ENCODE measurements at places on chromosomes 6 and 20.

DNA sequence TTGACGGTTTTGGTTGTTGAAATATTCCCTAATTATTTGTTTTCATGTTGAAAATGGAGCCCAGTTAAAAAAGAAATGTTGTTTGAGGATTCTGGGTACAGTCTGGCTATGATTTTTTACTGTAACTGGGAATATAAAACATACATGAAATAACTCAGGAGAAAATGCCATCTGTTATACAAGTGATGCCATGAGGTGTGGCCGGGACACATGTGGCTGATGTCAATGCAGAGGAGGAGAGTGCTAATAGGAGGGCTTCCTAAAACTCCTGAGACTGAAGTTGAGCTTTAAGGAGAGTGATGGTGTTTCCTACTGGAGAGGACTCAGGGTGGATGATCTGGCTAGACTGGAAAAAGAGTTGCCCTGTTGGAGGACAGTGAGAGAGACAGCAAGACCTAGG is 12.7 kb downstream of the SCAND1 start:
- no peak for DNase-seq

DNA sequence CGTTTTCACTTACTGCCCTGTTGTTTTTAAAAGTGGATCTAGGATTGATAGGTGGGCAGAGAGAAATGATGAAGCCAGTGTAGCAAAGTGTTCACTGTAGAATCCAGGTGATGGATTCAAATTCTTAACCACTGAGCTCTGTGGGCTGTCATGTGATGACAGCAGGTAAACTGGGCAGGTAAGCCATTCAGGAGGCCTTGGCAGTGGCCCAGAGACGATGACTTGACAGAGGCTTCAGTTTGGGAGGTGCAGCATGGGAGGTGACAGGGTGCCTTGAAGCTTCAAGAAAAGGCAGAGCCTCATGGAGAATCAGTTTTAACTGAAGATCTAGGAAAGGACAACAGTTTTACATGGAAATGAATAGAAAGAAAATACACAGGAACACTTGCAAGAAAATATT is 2.0 kb downstream of the NAA20 start:
- no peak for DNase-seq

DNA sequence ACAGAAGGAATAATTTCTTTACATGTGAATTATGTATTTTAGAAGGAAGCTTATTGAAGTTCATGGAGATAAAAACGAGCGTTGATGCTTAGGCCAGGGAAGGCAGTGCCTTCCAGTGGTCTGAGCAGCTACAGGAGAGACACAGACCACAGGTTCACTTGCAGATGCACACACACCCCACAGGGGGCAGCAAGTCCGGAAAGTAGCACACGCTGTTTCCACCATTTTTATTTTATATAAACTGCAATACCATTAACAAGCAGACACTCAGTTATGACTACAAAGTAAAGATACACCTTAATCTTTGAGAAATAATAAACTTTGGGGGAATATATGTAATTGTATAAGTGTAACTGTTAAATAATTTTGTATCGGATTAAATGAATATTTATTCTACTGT is 13.5 kb upstream of the DACT2 start:
- no peak for DNase-seq

GRCh38 chr6:156662025-156662445 is 115.1 kb upstream of the ARID1B start:
- DNase-seq: no peak

DNA sequence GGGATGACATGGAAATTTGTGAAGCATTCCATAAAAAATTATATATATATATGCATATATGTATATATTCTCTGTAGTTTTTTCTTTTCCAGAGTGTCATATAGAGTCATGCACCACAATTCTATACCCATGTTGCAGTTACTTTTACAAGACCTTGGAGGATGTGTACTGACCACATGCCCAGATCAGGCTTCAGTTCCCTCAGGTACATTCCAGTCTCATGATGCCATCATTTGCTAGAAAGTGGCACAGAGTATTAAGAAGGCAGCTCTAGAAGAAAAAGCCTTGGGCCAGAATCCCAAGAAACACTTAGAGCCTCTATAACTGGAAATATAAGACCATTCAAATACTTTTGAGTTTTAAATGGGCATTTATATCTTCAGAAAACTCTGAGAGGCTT is 685.5 kb upstream of the FLRT3 start:
- no peak for DNase-seq

GRCh38 chr6:146948790-146949342 is 255.4 kb upstream of the STXBP5 start:
- no peak for DNase-seq

DNA sequence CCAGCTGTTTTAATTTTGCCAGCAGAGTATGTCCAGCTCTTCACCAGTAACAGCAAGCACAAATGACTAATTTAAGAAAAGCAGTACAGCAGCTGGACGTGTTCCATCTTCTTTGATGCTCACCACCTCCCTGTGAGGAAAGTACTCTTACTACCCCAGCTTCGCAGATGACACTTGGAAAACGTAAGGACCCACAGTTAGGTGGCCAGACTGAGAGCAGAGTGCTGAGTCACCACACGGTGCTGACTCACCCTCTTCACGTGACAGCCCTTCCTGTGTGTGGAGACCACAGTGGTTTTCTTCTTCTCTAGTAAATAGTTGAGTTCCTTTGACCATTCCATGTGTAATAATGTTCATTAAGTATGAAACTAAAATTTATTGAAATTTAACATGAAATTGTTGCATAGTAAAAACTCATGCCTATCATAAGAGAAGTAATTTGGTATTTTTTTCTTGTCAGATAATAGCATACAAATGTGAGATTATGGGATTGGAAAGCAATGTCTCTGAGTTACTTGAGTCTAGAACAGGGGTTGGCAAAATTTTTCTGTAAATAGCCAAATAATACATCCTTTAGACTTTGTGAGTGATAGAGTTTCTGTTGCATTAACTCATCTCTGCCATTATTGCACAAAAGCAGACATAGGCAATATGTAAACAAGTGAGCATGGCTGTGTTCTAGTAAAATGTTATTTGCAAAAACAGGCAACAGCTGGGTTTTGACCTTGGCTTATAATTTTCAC is 76.6 kb downstream of the SLX4IP start:
- peak; percentile 44 for DNase-seq

- peak; percentile 71 for DNase-seq
Observed at GRCh38 chr6:111709615-111710398, 104.1 kb upstream of the TRAF3IP2 start.

DNA sequence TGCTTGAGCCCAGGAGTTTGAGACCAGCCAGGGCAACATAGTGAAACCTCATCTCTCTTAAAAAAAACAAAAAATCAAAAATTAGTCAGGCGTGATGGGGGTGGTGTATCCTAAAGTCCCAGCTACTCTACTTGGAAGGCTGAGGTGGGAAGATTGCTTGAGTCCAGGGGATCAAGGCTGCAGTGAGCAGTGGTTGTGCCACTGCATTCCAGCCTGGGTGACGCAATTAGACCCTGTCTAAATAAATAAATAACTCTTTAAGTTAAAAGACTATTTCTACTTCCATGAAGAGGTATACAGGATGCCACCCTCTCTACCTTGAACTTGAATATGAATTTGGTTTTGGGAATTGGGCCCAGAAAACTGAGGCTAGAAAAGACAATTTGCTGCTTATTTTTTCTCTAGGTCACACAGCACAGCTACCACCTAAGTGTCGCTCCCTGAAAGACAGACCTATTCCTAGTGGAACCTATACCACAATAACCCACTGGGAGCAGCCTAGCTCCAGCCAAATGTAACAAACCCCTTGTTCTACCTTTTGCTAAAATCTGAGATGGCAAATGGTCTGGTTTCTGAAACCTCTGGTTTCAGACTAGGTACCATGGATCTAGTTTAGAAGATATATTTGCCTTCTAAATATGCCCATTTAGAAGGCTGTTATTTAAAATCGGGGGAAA is 35.2 kb downstream of the HMGCLL1 start:
- DNase-seq: no peak

- no peak for DNase-seq
Observed at GRCh38 chr20:43925801-43926200, 11.1 kb downstream of the TOX2 start.

GRCh38 chr6:125356884-125357283 is 55.1 kb upstream of the HDDC2 start:
- no peak for DNase-seq

- DNase-seq: no peak
Observed at GRCh38 chr6:128870746-128871145, 12.2 kb upstream of the LAMA2 start.

- no peak for DNase-seq
Observed at GRCh38 chr6:45746046-45746445, 269.6 kb downstream of the CLIC5 start.

GRCh38 chr20:51366155-51366886 is 176.2 kb downstream of the NFATC2 start:
- DNase-seq: no peak

GRCh38 chr6:111806561-111807497 is 66.4 kb downstream of the FYN start:
- DNase-seq: no peak

- DNase-seq: no peak
Observed at GRCh38 chr6:149895048-149895590, 2.8 kb downstream of the RAET1E start.

GRCh38 chr6:32983964-32984621 is 15.7 kb downstream of the BRD2 start:
- no peak for DNase-seq

- DNase-seq: no peak
Observed at GRCh38 chr6:123417535-123417934, 219.2 kb downstream of the TRDN start.

DNA sequence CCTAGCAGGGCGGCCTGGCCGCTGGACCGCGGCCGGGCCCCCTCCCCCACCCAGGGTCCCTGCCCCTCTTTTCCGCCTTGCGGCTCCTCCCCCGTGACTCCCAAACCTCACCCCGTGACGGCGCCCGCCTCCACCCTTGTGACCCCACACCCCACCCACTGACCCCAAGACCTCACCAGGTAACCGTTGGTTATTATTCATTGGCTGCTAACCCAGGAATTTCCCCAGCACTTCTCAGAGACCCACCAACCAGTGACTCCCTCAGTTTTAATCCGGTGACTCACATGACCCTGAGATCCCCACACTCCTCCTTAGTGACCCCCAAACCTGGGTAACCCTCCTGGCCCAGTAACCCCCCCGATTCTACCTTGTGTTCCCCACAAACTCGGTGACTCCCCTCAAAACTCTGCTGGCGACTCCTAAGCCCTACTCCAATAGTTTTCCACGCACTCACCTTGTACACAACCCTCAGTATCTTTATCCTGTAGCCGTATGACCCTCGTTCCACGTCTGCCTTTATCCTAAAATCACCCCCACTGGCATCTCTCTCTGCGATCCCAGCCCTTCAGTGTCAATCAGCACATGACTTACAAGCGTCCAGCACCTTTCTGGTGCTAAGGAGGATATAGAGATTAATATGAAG is 534 bp downstream of the ZNF76 start:
- DNase-seq: peak; percentile 75

DNA sequence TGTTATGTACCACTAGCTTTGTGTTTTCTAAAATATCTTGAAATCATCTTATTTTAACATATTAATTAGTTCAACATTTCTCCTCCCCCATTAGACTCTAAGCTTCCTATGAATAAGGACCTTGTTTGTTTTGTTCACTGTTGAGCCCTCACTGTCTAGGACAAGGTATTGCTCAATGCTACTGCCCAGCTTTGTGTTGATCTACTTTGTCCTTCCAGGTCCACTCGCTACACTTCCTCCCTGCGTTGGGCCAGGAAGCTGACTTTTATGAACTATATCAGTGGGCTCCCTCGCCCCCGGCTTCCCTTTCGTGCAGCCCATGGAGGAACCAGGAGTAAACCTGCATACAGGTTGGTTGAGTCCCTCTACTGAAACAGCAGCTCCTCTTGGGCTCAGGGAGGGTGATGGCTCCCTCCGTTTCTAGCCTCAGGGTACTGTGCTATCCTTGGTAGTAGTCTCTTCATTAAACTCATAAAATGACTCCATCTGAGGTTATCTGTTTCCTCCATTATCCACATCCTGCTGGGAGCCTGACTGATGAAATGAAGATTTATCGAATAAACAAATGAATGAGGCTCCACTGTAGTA is 272.5 kb downstream of the CLIC5 start:
- no peak for DNase-seq

DNA sequence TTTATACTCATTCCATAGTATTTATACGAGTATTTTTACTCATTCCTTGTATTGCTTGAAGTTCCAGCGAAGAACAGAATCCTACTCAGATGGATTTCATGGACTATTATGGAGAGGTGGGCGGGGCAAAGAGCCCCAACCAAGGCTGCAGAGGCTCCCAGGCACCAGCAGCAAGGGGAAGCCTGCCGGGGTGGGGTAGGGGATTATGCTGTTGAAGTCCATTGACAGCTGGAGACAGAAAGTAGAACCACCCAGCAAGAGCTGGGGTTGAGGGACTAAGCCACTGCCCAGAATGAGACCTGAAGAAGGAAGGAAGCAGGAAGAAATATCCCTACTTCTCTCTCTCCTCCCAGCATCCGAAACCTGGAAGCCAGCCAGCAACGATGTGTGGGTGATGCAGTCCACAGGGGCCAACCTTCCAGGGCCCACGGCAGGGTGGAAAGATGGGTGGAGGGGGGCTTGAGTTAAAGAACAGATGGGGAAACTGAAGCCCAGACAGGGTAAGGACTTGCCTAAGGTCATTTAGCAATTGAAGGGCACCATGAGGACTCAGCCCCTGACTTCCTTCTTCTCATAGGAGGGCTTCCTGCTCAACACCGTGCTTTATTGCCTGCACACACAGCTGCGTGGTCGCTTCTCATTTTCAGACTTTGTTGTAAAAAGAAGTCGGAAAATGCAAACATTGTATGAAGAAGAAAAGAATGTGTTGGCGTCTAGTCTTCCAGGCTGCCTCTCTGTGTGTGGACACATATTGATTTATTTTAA is 18.3 kb upstream of the GTSF1L start:
- no peak for DNase-seq

DNA sequence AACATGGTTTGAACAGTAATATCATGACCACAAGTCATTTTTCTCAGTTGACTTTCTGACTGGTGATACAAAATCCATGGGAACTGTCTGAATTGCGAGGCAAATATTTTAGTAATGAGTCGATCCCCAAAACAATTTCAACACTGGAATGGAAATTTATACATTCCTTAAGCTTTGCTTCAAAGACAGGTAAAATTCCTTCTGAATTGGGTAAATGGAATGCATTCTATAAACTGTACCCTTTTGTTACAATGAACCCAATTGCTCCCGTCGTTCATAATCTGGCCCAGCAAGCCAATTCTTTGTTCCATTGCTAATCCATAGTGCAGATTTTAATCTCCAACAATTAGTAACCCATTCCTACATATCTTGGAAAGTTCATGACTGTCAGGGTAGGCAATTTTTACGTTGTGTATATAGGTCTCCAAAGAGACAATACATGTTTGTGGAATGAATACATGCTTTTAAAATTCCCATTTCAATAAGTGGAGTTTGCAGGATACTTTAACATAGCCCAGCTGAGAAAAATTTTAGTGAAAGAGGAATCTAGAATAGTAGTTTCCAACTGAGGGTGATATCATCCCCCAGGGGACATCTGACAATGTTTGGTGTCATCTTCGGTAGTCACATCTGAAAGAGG is 32.7 kb downstream of the CYP24A1 start:
- no peak for DNase-seq

GRCh38 chr20:46811224-46812084 is 83.2 kb upstream of the EYA2 start:
- DNase-seq: no peak

- DNase-seq: no peak
Observed at GRCh38 chr20:34363465-34364222, 571 bp downstream of the ITCH start.

Measured in CD8-positive, alpha-beta memory T cell (primary cell).